ENCODE measurements at places on chromosomes 5 and 9.

DNA sequence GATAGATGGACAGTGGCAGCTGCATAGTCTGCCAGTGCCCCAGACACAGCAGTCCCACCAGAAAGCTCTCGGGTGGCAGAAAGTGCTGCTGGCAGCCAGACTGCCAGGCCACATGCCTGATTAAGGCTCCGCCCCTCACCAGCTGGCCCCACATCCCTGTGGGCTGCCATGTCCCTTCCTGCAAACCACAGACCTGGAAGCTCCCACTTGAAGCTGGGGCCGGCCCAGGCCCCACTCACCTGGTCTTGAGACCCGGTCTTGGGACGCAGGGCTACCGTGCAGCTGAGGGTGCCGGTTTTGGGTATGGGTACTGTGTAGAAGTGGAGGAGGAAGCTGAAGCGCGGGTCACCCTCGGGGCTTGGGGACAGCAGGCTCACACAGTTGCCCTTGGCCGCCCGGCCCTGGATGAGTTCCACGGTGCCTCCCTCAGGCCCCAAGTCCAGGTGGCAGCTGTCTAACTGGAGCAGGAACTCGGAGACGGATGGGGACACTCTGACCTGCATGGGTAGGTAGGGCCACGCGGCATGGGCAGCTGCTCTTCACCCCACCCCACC is 15.3 kb downstream of the FPGS start:
- DNase-seq: no peak

GRCh38 chr9:84592918-84593317 is 76.6 kb upstream of the NTRK2 start:
- DNase-seq: no peak

GRCh38 chr5:1771149-1772065 is 28.2 kb downstream of the MRPL36 start:
- no peak for DNase-seq

DNA sequence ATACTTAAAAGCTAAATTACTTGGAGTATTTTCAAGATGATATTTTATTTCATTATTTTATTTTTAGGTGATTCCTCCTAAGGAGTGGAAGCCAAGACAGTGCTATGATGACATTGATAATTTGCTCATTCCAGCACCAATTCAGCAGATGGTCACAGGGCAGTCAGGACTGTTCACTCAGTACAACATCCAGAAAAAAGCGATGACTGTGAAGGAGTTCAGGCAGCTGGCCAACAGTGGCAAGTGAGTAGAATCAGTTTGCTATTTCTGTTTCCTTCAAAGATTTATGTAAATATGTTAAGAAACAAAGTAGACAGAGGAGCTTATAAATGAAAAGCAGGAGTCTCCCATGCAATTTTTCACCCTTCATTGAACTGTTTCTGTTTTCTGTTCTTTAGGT is 47.8 kb downstream of the KDM4C start:
- no peak for DNase-seq

All from activated CD4-positive, alpha-beta memory T cell treated with anti-CD3 and anti-CD28 coated beads for 36 hours (primary cell).